Activated effector memory CD4-positive, alpha-beta T cell treated with Interleukin-2 at 50 U/mL for 16 hours (primary cell): ENCODE measurements at places on chromosomes 6 and 20.

GRCh38 chr6:119552021-119552420, 202.5 kb upstream of the MAN1A1 start:
- DNase-seq: no peak

DNA sequence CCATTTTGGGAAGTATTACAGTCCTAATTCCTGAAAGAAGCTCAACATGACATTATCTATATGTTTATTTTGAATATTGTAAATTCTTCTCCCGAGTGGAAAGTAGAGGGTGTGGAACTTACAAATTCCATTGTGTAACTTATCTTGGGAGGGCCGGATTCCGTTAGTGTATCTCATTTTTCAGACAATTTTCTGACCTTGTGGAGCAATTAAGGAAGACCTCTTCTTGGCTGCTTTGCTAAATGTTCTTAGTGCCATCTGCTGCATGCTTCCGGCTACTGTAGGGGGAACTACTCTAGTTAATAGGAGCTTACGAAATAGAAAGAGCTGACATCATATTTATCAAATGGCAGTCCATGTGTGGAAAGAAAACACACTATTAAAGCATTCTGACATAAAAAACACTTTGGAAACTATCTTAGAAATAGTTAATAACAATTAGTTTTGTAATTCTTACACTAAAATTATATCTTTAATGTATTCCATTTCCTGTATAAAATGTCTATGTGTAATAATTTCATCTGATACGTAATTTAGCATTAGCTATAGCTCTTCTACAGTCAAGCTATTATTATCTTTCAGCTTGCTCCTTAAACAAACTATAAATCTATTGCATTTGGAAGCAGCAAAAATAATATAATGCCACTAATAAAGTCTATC, 41.5 kb upstream of the KCNQ5 start:
- no peak for DNase-seq

GRCh38 chr6:78551361-78551760, 316.0 kb upstream of the IRAK1BP1 start:
- DNase-seq: no peak

DNA sequence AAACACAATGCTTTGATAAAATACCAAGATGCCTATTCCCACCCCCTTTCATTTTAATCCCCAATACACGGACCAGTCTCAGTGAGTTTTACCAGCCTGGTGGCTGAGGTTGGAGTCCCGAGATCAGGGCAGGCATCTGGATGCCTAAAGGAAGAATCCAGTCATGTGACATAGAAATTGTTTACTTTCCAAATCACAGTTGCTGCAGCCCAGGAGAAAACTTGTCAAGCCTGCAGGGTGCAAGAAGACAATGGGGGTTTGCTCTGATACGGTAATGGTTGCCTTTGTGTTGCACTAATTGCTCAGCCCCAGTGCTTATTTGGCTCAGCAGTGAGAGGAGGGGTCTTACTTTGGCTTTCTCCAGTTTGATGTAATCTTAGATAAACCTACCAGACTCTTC, 308.5 kb upstream of the POU3F2 start:
- DNase-seq: no peak

DNA sequence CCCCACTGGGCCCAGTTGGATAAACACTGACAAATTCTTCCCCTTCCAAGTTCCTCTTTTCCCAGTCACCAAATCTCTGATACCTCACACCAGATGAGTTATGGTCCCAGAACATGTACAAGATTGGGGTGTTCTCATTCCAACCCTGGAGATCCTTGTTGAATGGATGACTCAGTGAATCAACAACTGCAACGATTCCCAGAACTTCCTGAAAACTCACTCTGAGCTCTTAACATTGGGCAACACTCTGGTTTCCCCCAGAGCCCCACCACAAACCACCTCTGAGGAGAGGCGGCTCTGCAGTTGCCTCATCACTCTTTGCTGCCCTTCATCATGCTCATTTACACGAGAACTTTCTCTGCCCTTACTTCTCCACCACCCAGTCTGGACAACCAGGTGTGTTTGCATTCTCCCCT, 115.2 kb downstream of the MRPL14 start:
- DNase-seq: no peak

DNA sequence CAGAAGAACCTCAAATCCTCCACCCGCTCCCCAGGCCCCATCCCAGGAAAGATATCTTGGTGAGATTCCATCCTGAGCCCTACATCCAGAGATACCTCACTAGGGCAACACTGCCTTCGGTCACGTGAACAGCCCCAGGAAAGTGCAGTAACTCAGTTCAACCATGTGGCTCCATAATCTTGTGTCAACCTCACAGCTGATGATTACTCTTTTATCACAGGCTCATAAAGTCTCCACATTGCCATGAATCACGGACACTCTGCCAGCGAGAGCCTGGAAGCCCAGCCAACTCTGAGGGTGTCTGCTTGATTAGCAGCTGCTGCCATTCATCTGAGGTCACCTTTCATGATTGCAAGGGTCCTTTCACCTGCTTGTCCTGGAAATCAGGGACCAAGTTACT, 175.8 kb upstream of the LRFN2 start:
- DNase-seq: no peak

DNA sequence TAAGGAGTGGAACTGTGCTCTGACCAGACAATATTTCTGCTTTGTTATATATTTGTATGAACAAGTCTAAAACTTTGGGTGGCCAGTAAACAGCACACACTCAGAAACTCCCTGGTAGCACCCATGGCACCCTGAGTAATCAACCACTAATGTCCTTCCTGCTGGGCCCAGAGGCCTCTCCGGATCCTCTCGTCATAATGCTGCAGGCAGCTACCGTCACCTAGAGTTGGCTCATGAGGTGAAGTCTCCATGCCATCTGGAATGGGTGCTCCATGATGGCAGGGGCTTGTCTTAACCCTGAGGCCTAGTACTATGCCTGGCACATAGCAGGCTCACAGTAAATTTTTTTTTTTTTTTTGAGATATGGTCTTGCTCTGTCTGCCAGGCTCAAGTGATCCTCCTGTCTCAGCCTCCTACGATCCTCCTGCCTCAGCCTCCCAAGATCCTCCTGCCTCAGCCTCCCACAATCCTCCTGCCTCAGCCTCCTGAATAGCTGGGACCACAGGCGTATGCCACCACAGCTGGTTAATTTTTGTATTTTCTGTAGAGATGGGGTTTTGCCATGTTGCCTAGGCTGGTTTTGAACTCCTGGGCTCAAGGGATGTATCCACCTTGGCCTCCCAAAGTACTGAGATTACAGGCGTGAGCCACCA, 3.0 kb upstream of the SDCBP2 start:
- no peak for DNase-seq

- no peak for DNase-seq
Measured at GRCh38 chr6:134318236-134318973, 493 bp upstream of the SGK1 start.

DNA sequence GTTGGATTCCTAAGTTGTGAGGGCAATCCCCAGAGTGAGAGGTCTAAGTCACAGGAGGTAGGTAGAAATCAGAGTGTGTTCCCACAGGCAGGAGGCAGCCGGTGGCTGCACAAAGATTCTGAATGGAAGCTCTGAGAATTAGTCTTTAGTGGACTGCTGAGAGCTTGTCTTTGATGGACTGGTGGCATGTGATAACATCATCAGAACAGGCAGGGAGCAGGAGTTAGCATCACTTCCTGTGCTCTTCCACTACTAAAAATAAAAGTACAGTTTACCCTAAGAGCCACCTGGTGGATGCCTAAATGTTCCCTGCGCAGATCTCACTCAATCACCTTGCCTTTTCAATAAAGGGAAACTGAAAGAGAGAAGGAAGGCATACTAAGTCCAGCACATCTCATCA, 294.6 kb upstream of the POU3F2 start:
- no peak for DNase-seq

DNA sequence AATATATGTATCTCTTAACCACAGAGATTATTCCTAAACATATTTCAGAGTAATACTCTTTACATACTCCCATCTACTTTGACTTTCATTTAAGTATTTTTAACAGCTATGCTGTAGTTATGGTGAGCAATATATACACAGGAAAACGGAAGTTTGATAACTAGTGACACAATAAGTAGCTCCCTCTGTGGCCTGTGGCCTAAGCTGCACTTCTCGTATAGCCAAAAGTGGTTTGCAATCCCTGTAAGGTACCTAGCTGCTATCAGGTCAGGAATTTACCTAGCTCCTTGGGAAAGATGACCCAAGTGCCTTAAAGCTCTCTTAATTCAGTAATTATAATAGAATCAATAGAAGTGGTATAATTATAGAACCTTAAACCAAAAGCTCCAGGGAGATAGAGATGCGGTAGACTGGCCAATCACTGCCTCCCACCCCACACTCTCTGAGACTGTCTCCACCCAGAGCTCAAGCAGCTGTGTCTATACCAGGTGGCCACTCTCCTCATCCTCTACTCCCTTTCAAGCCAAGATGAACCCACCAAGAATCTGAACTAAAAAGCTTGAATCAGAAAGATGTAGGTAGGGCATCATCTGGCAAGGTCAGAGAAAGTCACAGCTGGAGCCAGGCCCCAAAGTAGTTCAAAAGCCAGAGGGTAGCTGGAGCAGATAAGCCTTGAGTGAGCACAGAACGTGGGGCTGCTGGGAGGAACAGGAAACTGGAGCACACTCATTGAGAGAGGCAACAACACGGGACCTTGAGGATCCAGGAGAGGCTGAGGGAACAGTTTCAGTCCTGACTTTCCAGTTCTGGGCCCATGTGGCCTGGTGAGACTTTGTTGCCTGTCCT, 84.9 kb upstream of the ASF1A start:
- no peak for DNase-seq

GRCh38 chr20:32984631-32985354, 19.4 kb downstream of the SUN5 start:
- DNase-seq: no peak

DNA sequence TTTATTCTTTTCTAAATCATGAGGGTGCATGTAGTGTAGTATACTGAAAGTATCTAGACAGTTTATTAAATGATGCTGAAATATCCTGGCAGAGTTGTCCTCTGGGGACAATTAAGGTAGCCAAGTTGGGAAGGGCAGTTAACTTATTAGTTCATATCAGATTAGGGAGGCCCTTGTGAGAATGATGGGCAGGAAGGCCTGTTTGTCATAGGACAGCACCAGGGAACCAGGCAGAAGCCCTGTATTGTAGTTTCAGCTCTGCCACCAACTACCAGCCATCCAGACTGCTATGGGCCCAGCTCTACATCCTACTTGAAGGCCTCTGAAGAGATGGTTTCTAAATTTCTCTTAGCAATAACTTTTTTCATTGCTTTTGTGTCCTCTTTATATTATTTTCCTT, 4.0 kb downstream of the MYLIP start:
- DNase-seq: no peak

DNA sequence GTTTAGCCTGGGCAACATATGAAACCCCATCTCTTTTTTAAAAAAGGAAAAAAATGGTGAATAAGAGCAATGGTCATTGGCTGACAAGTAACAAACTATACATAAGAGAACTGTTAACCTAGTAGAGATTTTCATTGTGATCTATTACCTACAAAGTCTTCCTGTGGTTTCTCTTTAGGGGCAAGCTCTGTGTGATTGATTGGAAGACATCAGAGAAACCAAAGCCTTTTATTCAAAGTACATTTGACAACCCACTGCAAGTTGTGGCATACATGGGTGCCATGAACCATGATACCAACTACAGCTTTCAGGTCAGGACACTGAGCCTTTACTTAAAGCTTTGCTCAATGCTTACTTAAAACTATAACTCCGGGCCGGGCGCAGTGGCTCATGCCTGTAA, 19.2 kb downstream of the MGME1 start:
- no peak for DNase-seq

DNA sequence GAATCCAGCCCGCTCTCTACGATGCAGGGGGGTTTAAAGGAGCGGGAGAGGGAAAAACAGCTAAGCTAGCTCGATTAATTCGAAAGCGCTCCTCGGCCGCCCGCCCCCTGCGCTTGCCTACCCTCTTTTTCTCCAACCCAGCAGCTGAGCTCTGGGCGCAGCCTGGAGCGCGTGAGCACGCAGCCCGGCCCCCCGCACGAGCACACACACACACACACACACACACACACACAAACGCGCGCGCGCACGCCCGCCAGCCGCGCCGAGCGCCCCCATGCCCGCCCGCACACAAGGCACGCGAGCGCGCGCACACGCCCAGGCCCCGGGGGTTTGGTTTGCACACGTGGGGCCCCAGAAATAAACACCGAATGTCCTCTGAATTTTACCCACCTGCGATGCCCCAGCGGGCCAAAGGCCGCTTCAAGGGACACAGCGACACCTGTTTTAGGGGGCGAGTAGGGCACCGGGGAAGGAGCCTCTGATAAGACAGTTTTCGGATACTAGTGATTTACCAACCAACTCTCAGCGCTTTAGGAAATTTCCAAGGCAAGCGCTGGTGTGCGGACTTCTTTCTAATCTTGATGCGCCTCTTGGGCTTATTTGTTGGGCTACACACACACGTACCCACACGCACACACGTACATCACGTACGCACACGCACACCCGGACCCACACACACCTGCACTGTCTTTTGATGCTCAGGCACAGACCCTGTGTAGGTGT, 802 bp upstream of the NRN1 start:
- DNase-seq: no peak

- DNase-seq: no peak
Measured at GRCh38 chr20:61813791-61814190, 251.9 kb downstream of the TAF4 start.

GRCh38 chr6:45794465-45794864, 221.2 kb downstream of the CLIC5 start:
- DNase-seq: no peak

DNA sequence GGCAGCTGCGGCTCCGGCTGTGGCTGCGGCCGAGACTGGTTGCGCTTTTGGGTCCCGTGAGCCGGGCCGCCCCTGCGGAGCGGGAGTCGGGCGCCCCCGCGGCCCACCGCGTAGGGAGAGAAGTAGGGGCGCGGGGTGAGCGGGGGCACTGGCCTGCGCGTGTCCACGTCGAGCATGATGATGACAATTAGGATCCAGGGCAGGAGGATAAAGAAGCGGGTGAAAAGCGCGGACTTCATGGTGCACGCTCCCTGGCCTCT, 739 bp downstream of the B3GAT2 start:
- no peak for DNase-seq

DNA sequence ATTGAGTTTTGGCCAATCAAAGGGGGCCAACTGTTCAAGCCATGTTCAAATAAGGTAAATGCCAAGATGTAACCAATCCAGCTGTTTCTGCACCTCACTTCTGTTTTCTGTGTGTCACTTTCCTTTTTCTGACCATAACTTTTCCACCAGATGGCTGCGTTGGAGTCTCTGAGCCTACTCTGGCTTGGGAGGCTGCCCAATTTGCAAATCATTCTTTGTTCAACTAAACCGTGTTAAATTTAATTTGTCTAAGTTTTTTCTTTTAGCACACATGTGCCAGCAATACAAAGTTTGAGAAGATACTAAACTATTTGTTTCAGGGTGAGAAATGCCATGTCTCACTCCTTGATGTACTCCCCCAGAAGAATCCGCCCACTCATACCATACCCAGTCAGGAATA, 52.1 kb downstream of the IYD start:
- no peak for DNase-seq
